SHP77 treated with DMSO at 0.1 percent for 48 hours (cell line): ENCODE measurements at places on chromosomes 12 and 14.

DNA sequence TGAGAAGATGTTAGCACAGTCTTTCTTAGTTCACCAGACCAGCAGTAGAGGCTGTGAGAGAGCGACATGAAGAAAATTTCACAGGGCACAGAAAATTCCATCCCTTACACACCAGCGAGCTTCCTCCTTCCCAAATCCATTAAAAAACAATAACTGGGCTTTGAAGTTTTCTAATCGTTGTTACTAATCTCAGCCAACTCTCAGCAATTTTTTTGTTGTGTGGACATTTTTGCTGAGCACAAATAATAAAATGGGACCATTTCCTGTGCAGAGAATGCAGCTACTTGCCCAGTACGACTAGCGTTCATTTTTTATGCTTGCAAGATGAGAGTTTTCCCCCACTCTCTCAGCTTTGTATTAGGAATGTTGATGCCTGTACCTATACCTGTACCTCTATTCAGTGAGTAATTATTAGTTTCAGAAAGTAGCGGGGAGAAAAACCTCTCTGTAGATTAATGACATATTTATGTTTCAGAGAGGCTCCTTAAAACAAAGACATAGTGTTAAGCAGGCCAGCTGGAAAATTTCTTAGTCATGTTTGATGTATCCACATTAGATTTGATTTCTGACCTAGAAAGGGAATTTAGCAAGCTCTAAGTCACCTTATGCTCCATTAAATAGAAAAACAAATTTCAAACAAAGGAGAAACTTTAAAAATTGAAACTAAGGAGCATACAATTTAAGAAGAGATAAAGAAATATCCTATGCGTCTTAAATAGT, 146.5 kb downstream of the SRGAP1 start:
- DNase-seq: no peak

- peak; percentile 39 for DNase-seq
These were observed 172.2 kb upstream of the GZMB start for GRCh38 chr14:24806061-24806678.

- DNase-seq: no peak
These were observed 17.1 kb downstream of the SLC35F4 start for GRCh38 chr14:57848786-57849185.

DNA sequence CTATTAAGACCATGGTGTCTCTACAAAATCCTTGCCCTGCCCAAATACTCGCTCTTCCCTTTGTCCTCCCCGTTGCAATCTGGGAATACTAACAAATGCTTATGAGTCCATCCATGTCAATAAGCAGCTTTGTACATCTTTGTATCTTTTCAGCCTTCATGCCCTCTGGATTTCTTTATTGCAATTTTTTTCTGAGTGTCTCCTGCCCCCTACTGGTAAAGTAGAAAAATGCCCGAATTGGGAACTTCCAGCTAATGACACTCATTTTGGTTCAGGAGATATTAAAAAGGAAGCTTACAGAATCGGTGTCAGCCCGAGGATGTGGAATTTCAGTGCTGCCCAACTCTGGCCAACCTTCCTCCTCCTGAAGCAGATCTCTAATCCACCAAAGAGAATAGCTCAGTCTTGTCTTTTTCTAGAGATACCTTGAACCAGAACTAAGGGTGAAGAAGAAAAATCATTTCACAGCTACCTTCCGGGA, 46.0 kb downstream of the SH2B3 start:
- no peak for DNase-seq
